ENCODE measurements at places on chromosomes 7 and 10.
A peak's percentile ranks its signal among the peaks of the same experiment; 100 is the strongest.

DNA sequence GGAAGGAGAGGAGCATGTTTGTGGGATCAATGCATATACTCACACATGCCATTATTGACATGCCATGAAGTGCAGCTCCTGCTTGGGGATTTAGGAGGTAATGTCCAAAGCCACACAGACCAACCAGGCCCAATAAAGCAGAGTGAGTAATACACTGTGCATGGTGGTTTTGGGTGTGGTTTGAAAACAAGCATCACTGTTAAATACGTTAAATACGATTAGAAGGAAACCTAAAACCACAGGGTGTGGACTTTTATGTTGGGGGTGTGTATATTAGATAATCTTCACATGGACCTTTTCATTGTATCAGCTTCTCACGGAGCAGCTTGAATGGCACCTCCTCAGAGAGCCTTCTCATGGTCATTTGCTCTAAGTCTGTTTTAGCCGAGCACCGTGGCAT lies 10.4 kb upstream of the EIF3A start:
- no peaks in the 10 kb centered on the region for H3K36me3 ChIP-seq
- H3K27ac ChIP-seq: no peak overlapping the region
- H3K4me3 ChIP-seq: no peak overlapping the region
- H3K27me3 ChIP-seq: no peaks in the 10 kb centered on the region

- peak overlapping the region; percentile 62 for H3K27ac ChIP-seq
- H3K36me3 ChIP-seq: peaks cover 12% of the 10 kb centered on the region
- H3K4me3 ChIP-seq: peak overlapping the region; percentile 94
- H3K27me3 ChIP-seq: no peaks in the 10 kb centered on the region
- DNase-seq: no peak
- peaks cover 15% of the 10 kb centered on the region for H3K4me1 ChIP-seq
Observed at GRCh38 chr7:42932811-42933591, 825 bp downstream of the MRPL32 start.

DNA sequence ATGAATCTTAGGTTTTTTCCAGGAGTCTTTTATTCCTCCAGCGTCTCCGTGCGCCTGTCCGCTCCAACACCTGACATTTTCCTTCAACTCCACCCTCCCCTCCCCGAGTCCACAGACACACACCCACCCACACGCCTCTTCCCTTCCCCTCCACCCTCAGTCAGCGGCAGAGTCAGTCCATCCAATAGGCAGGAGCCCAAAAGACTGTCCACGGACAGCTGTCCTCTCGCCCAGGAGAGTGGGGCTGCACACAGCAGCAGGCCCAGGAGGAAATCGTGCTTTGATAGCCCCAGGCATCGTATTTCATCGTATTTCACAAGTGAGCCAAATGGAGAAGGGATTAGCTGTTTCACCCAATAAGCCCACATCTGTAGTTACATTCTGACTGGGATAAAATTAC lies 285.1 kb downstream of the ZEB1 start:
- H3K4me3 ChIP-seq: peak overlapping the region; percentile 66
- H3K27me3 ChIP-seq: no peaks in the 10 kb centered on the region
- no peak for DNase-seq

GRCh38 chr10:47244560-47245500 lies 55.2 kb upstream of the GDF10 start:
- H3K4me3 ChIP-seq: no peak overlapping the region
- H3K27me3 ChIP-seq: no peaks in the 10 kb centered on the region
- H3K36me3 ChIP-seq: no peaks in the 10 kb centered on the region
- no peak overlapping the region for H3K27ac ChIP-seq
- H3K4me1 ChIP-seq: no peaks in the 10 kb centered on the region

GRCh38 chr7:112006071-112006470 lies 200.1 kb downstream of the DOCK4 start:
- H3K4me3 ChIP-seq: no peak overlapping the region
- no peak overlapping the region for H3K27ac ChIP-seq
- no peaks in the 10 kb centered on the region for H3K36me3 ChIP-seq

DNA sequence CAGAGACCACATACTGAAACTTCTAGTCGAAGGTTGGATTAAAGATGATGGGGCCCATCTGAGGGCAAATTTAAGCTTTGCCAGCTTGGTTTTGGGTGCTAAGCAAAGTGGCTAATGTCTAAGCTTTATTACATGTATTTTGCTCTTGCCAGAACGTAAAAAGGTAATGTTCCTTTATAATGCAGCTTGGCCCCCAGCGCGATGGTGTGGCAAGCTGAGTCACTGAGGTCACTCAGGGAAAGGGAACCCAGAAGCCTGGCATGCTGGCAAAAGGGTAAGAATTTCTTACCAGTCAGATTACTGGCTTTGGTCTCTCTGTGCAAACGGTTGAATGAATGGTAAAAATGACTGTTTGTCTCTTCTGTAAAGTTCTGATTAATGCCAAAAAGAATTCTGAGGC lies 158.3 kb upstream of the KCND2 start:
- no peak overlapping the region for H3K27ac ChIP-seq
- no peak overlapping the region for H3K4me3 ChIP-seq
- no peaks in the 10 kb centered on the region for H3K4me1 ChIP-seq

GRCh38 chr10:63392224-63392623 lies 73.6 kb downstream of the JMJD1C start:
- DNase-seq: no peak
- no peaks in the 10 kb centered on the region for H3K36me3 ChIP-seq
- no peak overlapping the region for H3K4me3 ChIP-seq

DNA sequence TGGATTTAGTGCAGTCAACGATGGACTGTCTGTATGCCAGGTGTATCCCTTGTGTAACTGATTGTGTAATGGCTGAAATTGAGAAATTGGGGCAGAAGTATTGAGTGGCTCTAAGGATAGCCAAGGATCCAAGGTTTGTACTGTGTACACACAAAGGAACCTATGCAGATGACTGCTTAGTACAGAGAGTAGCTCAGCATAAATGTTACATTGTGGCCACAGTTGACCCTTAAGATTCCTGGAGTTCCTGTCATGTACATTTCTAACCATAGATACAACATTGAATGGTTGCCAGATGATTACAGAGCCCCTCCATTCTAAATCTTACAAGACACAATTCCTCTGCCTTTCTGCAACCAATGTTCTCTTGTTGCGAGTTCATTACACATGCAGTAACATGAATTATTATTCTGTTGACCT lies 25.3 kb downstream of the CCDC126 start:
- DNase-seq: no peak
- H3K27ac ChIP-seq: no peak overlapping the region
- no peaks in the 10 kb centered on the region for H3K27me3 ChIP-seq
- H3K36me3 ChIP-seq: peaks cover 4% of the 10 kb centered on the region

- no peak for DNase-seq
- no peaks in the 10 kb centered on the region for H3K4me1 ChIP-seq
- H3K4me3 ChIP-seq: no peak overlapping the region
- no peaks in the 10 kb centered on the region for H3K27me3 ChIP-seq
- no peaks in the 10 kb centered on the region for H3K36me3 ChIP-seq
- no peak overlapping the region for H3K27ac ChIP-seq
Observed at GRCh38 chr10:126387041-126387921, 996 bp downstream of the ADAM12 start.

DNA sequence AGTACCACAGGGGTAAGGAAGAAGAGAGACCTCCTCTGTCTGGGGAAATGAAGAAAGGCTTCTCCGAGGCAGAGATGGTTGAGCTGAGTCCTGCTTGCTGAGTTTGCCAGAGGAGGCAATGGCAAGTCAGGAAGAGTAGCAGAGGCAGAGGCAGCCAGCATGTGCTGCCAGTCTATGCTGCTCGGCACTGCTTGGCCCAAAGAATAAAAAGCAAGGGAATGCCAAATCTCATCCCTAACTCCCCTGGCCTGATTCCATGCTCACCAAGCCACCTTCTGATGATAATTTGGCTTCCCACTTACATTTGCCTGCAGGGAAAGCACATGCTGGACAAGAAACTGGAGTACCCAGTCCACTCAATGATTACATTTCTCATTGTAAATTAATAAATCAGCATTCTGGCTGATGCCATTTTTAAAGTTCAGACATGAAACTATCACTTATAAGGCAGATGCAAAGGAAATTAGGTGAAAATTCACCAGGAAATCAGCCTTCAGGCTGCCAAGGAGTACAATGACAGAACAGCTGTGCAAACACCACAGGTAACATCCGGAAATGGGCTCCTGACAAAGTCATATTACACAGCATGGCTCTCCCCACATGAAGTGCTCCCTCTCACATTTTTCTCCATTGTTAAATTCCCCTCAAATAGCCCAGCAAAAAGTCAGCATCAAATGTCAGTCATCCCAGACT lies 245.9 kb downstream of the MTERF1 start:
- H3K27me3 ChIP-seq: no peaks in the 10 kb centered on the region
- no peaks in the 10 kb centered on the region for H3K4me1 ChIP-seq
- H3K36me3 ChIP-seq: no peaks in the 10 kb centered on the region

DNA sequence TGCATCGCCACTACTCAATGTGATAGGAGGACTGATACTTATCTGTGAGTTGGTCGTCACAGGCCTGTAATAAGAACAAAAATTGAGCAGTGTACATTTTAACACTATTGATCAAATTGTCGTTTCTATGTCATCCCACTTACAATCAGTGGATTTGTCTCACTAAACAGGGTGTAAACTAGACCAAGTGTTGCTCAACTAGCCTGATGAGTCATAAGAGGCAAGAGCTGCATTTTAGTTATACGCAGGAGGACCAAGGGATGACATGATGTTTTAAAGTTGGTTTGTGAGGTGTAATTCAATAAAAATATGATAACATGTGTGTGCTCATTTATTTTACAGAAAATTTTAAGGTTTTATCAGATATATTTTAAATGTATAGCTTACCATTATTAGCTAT lies 1239.2 kb downstream of the REEP3 start:
- no peak overlapping the region for H3K27ac ChIP-seq
- H3K36me3 ChIP-seq: no peaks in the 10 kb centered on the region
- H3K4me1 ChIP-seq: no peaks in the 10 kb centered on the region
- no peak for DNase-seq
- no peaks in the 10 kb centered on the region for H3K27me3 ChIP-seq

GRCh38 chr7:54827734-54828133 lies 68.7 kb upstream of the SEC61G start:
- H3K27ac ChIP-seq: no peak overlapping the region
- H3K27me3 ChIP-seq: no peaks in the 10 kb centered on the region
- no peaks in the 10 kb centered on the region for H3K4me1 ChIP-seq
- no peak for DNase-seq
- no peak overlapping the region for H3K4me3 ChIP-seq

DNA sequence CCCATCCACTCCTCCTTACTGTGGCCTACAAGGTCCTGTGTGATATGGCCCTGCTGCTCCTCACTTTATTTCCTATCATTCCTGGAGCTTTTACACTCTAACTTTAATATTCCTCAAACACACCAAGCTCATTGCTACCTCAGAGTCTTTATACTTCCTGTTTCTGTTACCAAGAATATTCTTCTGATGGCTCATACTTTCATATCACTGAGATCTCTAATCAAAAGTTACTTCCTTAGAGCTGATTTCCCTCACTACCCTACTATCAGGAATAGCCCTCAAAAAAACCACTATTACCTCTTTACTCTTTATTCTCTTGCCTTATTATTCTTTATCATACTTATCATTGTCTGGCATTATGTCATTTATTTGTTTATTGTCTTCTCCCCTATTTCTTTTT lies 5.8 kb upstream of the PPP3CB start:
- H3K4me1 ChIP-seq: peaks cover 16% of the 10 kb centered on the region
- DNase-seq: no peak
- H3K27me3 ChIP-seq: no peaks in the 10 kb centered on the region
- no peak overlapping the region for H3K4me3 ChIP-seq

GRCh38 chr7:155234158-155234492 lies 63.6 kb upstream of the INSIG1 start:
- no peak overlapping the region for H3K27ac ChIP-seq
- H3K36me3 ChIP-seq: no peaks in the 10 kb centered on the region
- H3K4me1 ChIP-seq: no peaks in the 10 kb centered on the region
- no peak for DNase-seq
- H3K4me3 ChIP-seq: no peak overlapping the region

DNA sequence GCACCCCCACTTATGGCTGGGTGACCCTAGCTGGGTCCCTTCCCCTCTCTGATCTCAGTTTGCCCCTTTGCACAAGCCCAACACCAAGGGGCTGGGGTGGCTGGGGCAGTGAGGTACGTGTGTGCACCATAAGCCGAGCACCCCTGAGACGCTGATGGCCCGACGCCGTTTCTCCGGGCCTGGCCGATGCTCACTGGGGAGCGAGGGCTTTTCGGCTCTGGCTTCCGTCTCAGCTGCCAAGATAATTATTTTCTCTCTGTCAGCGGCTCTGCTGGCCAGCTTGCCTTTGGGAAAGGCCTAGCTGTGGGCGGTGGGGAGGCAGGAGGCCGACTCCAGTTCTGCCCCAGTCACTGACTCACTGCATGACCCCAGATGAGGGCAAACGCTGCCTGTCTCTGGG lies 91.0 kb downstream of the ZMIZ1 start:
- no peak overlapping the region for H3K4me3 ChIP-seq
- H3K27ac ChIP-seq: no peak overlapping the region
- no peak for DNase-seq

GRCh38 chr7:100155553-100156317 lies 2.8 kb downstream of the TRAPPC14 start:
- peaks cover 13% of the 10 kb centered on the region for H3K4me1 ChIP-seq
- H3K27ac ChIP-seq: no peak overlapping the region
- H3K4me3 ChIP-seq: no peak overlapping the region
- H3K27me3 ChIP-seq: no peaks in the 10 kb centered on the region
- DNase-seq: no peak
- no peaks in the 10 kb centered on the region for H3K36me3 ChIP-seq

DNA sequence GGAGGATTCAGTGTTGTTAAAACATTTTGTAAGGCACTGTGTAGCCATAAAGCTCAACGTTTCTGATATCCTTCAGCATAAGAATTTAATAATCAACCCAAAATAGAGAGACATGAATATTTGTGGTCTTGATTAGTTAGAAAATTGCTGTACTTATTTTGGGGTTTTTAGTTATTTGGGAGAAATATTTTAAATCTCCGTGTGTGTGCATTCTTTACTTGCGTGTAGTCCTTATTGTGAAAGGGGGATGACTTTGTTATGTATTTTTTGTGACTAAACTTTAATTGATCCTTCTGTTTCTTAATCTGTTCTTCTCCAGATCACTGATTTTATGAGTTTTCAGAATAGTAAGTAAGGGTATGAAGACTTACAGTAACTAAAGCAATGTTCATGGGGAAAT lies 81.2 kb downstream of the ZNRF2 start:
- no peaks in the 10 kb centered on the region for H3K4me1 ChIP-seq
- no peaks in the 10 kb centered on the region for H3K27me3 ChIP-seq
- no peak overlapping the region for H3K4me3 ChIP-seq

- DNase-seq: no peak
- no peaks in the 10 kb centered on the region for H3K36me3 ChIP-seq
- no peak overlapping the region for H3K4me3 ChIP-seq
- H3K4me1 ChIP-seq: no peaks in the 10 kb centered on the region
- H3K27me3 ChIP-seq: peaks cover 6% of the 10 kb centered on the region
Observed at GRCh38 chr10:93062514-93063143, 2.0 kb downstream of the CYP26C1 start.

- H3K27ac ChIP-seq: no peak overlapping the region
- no peak for DNase-seq
- H3K4me3 ChIP-seq: no peak overlapping the region
- H3K36me3 ChIP-seq: no peaks in the 10 kb centered on the region
- H3K27me3 ChIP-seq: no peaks in the 10 kb centered on the region
- no peaks in the 10 kb centered on the region for H3K4me1 ChIP-seq
Observed at GRCh38 chr10:115849197-115849596, 423.8 kb downstream of the GFRA1 start.
